GM23248 (cell line): ENCODE measurements at places on chromosomes 12 and 14.
A peak's percentile ranks its signal among the peaks of the same experiment; 100 is the strongest.

DNA sequence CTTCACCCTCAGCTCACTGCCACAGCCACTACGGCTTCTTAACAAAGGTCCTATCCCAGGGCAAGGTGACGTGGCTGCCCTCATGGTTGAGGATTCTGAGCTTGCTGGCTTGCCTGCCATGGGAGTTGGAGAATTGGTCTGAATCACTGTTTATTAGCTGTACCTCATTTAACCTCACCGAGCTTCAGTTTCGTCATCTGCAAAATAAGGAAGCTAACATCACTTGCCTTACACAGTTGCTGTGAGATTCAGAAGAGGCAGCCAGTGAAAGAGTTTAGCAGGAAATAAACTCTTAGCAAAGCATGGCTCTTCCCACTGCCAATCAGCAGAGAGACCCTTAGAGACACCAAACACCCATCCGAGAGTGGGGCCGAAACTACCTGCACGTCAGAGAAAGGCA, 90.1 kb upstream of the KCNA1 start:
- H3K4me1 ChIP-seq: peaks cover 9% of the 10 kb centered on the region
- H3K4me3 ChIP-seq: no peak overlapping the region
- H3K36me3 ChIP-seq: no peaks in the 10 kb centered on the region
- peak; percentile 82 for DNase-seq
- H3K27me3 ChIP-seq: no peaks in the 10 kb centered on the region; the same call in none of the 2 replicates

DNA sequence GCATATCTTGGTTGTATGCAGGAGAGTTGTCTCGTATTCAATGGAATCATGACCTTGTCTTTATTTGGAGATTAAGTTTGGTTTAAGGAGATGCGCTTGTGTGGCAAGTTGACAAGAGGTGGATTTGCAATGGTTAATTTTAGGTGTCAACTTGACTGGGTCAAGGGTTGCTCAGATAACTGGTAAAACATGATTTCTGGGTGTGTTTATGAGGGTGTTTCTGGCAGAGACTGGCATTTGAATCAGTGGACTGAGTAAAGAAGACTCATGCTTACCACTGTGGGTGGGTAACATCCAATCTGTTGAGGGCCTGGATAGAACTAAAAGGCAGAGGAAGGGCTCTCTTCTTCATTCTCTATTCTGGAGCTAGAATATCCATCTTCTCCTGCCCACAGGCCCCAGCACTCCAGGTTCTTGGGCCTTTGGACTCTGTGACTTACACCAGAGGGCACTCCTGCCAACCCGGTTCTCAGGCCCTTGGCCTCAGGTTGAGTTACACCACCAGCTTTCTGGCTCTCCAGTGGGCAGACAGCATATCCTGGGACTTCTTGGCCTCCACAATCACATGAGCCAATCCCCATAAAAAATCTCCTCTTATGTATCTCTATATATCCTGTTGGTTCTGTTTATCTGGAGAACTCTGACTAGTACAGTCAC, 141.5 kb upstream of the ARID2 start:
- H3K36me3 ChIP-seq: no peaks in the 10 kb centered on the region
- no peaks in the 10 kb centered on the region; the same call in 1 of the 2 replicates for H3K27me3 ChIP-seq
- H3K4me3 ChIP-seq: no peak overlapping the region
- no peak overlapping the region for H3K27ac ChIP-seq

DNA sequence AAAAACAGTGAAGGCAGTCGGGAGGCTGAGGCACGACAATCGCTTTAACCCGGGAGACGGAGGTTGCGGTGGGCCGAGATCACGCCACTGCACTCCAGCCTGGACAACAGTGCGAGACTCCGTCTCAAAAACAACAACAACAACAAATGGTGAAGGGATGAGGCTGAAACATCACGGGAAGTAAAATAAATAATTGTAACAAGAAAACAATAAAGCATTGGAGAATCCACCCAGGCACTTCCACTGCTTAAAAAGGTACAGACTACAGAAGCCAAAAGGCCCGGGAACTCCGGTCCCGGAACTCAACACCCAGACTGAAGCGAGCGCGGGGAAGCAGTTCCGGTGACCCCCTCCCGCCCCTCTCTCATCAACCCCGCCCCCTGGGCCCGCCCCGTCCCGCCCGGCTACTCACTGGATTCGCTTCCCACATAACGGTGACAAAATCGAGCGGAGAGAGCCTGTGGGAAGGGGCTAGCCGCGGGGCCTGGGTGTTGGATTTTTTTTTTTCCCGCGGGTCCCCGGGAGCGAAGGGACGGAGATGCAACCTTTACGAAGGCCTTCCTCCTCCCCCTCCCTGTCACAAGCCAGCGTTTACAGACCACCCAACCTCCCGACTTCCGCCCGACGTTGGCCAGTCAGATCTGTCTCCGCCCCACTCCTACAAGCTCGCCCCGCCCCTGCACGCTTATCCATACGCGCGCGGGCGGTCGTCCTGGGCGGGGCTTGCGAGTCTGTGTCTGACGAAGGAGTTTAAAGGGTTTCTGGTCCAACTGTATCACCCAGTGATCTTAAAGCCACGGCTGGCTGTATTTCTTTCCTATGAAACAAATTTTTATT, at the start of gene PARP11:
Gene PARP11, minus strand, starts transcription at position 600 of the 837 bp plus-strand sequence. Its CDS starts 170 bp downstream, at position 430.
- no peaks in the 10 kb centered on the region for H3K36me3 ChIP-seq
- DNase-seq: peak; percentile 100
- no peaks in the 10 kb centered on the region for H3K27me3 ChIP-seq
- H3K4me1 ChIP-seq: peaks cover 9% of the 10 kb centered on the region
- peak within 1 kb of the TSS; percentile 93 for H3K4me3 ChIP-seq

DNA sequence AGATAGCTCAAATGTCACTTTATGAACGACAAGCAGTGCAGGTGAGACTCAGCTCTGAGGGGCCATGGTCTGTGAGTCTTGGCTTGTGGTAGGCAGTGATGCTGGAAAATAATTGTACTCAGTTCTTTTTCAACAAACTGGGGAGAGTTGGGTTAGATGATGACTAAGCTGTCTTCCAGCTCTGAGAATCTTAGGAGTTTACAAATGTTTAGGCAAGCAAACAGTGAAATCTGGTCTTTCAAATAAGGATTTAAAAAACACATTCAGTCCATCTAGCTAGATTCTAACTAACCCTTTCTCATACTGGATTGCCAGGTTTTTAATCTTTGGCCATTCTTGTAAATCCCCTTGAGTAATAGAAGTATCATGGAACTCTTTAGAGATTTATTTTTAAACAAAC, 3.4 kb downstream of the PHC1 start:
- H3K27ac ChIP-seq: no peak overlapping the region
- H3K4me3 ChIP-seq: no peak overlapping the region
- DNase-seq: no peak
- H3K27me3 ChIP-seq: no peaks in the 10 kb centered on the region
- H3K36me3 ChIP-seq: peaks cover 5% of the 10 kb centered on the region; the same call in 1 of the 2 replicates
- peaks cover 18% of the 10 kb centered on the region; the same call in 1 of the 2 replicates for H3K4me1 ChIP-seq

- no peaks in the 10 kb centered on the region for H3K27me3 ChIP-seq
- H3K36me3 ChIP-seq: no peaks in the 10 kb centered on the region
- peaks cover 14% of the 10 kb centered on the region for H3K4me1 ChIP-seq
- DNase-seq: no peak
- H3K4me3 ChIP-seq: no peak overlapping the region
Observed at GRCh38 chr12:21561158-21561557, 35.1 kb downstream of the SPX start.

GRCh38 chr12:52519826-52520662, at the start of gene KRT5:
TSS of gene KRT5 (minus strand) at chr12:52520394. CDS start at chr12:52520296, 98 bp downstream.
- H3K27ac ChIP-seq: no peak within 1 kb of the TSS
- H3K4me3 ChIP-seq: no peak within 1 kb of the TSS
- H3K27me3 ChIP-seq: peaks cover 43% of the 10 kb centered on the region
- no peak for DNase-seq
- no peaks in the 10 kb centered on the region for H3K4me1 ChIP-seq
- H3K36me3 ChIP-seq: no peaks in the 10 kb centered on the region

DNA sequence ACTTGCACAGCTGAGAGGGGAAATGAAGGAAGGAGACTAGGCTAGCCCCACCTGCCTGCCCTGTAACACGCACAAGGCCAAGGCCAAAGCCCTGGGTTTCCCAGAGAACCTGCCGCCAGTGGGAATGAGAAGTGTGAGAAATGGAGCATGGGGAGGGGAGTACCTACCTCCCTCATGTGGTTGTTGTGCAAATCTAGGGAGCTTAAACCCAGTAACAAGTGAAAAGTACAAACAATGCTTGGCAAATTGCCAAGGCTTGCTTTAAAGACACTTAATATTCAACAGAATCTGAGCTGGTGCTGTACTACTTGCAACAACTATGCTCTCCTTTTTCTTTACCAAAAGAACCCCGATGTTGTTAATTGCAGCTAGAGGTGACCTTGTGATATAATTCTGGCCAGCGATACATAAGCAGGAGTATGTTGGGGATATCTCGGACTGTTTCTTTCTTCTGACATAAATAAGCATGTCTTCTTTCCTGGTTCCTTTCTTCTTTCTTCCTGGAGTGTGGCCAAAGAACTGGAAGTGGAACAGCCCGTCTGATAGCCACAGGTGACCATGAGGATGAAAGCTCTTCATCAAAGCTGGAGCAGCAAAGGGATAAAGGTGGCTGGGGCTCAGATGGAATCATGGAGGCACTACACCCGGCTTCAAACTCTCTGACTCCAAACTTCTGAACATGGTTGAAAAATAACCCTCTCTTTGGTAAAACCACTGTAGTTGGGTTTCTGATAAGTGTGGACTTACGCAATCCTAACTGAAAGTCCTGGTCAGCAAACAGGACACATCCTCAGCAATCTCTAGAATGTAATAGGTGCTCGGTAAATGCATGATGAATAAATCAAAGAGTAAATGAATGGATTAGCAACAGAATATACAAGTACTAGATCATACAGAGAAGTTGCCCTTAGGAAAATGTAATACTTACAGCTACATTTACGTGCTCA, 207.9 kb downstream of the NUAK1 start:
- no peak for DNase-seq
- H3K36me3 ChIP-seq: no peaks in the 10 kb centered on the region
- H3K27me3 ChIP-seq: no peaks in the 10 kb centered on the region
- no peak overlapping the region for H3K27ac ChIP-seq
- H3K4me1 ChIP-seq: peaks cover 24% of the 10 kb centered on the region

GRCh38 chr14:78595797-78596196, 425.6 kb downstream of the NRXN3 start:
- DNase-seq: peak; percentile 21
- no peaks in the 10 kb centered on the region for H3K4me1 ChIP-seq
- no peak overlapping the region for H3K4me3 ChIP-seq
- peaks cover 8% of the 10 kb centered on the region; the same call in 1 of the 2 replicates for H3K27me3 ChIP-seq
- H3K27ac ChIP-seq: no peak overlapping the region
- no peaks in the 10 kb centered on the region for H3K36me3 ChIP-seq

DNA sequence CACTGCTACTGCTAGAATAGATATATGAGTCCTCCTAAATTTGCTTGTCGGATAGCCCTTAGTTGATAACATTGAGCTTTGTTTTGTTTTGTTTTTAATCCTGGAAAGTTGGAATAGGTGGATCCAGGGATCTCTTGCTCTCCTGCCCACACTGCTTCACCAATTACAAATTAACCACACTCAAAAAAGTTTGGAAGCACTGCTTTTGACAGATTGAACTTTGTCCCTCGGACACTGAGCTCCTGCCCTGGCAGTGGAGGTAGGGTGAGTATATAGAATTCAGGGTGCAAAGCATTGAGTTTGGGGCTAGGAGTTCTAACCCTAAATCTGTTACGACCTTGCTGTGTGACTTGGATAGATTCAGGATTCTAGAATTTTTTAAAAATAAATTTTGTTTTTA, 15.1 kb upstream of the SYNDIG1L start:
- no peaks in the 10 kb centered on the region for H3K36me3 ChIP-seq
- no peak for DNase-seq
- no peak overlapping the region for H3K4me3 ChIP-seq
- H3K27ac ChIP-seq: no peak overlapping the region
- H3K4me1 ChIP-seq: no peaks in the 10 kb centered on the region
- peaks cover 58% of the 10 kb centered on the region for H3K27me3 ChIP-seq

DNA sequence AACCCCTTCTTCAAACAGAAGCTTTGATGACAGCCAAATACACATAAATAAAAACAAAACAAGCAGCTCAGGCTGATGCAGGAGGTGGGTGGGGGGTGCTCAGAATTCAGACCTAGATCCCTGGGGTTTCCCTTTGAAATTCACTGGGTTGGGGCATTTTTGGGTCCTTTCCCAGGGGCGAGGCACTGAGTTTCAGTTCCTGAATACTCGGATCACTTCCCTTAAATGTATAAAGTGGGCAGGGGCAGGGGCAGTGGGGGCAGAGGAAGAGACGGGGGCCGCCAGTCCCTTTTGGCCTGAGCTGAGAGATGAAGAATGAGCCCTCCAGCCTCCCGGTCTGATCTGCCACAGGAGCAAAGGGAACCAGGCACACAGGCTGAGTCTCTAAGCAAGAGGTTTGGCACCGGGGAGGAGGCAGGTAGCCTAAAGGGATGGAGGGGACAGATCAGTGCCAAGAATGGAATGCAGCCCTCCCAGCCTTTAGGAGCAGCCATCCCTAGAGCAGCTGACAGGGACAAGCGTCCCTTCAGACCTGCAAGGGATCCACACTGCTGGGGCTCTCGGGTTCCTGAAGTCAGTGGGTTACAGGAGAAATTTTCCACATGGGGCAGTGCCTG, 20.3 kb downstream of the KDM2B start:
- no peaks in the 10 kb centered on the region for H3K27me3 ChIP-seq
- H3K36me3 ChIP-seq: no peaks in the 10 kb centered on the region
- no peak for DNase-seq
- no peak overlapping the region for H3K27ac ChIP-seq
- H3K4me1 ChIP-seq: no peaks in the 10 kb centered on the region

GRCh38 chr12:50061946-50062686, 4.7 kb downstream of the ASIC1 start:
- DNase-seq: no peak
- no peak overlapping the region for H3K4me3 ChIP-seq
- H3K4me1 ChIP-seq: peaks cover 10% of the 10 kb centered on the region
- no peaks in the 10 kb centered on the region for H3K27me3 ChIP-seq
- H3K36me3 ChIP-seq: no peaks in the 10 kb centered on the region

- DNase-seq: no peak
- no peaks in the 10 kb centered on the region for H3K36me3 ChIP-seq
- no peak overlapping the region for H3K4me3 ChIP-seq
- H3K4me1 ChIP-seq: no peaks in the 10 kb centered on the region
- no peaks in the 10 kb centered on the region for H3K27me3 ChIP-seq
Observed at GRCh38 chr14:26935733-26936132, 337.9 kb upstream of the NOVA1 start.

- H3K27me3 ChIP-seq: no peaks in the 10 kb centered on the region
- no peak overlapping the region for H3K4me3 ChIP-seq
- H3K4me1 ChIP-seq: peaks cover 11% of the 10 kb centered on the region
- DNase-seq: peak; percentile 67
- no peak overlapping the region for H3K27ac ChIP-seq
- no peaks in the 10 kb centered on the region for H3K36me3 ChIP-seq
Observed at GRCh38 chr12:5171701-5172100, 128.0 kb downstream of the KCNA5 start.

DNA sequence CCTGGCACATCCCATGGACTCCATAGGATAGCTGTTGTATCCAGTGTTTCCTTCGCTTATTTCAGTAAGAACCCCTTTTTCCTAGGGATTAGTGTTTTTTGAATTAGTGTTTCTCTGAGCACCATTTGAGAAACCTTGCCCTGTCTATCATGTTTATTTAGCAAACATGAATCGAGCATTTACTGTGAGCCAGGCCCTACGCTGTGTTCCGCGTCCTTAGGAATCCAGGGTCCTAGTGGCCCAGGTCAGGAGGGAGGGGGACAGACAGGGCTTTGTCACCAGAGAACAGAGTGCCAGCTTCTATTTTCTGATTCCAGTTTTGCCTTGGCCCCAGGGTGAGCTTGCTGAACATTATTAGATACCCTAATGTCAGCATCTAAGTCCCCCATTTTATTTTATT, 2.5 kb downstream of the TEAD4 start:
- no peak overlapping the region for H3K4me3 ChIP-seq
- peaks cover 13% of the 10 kb centered on the region for H3K4me1 ChIP-seq
- no peaks in the 10 kb centered on the region for H3K27me3 ChIP-seq
- H3K36me3 ChIP-seq: no peaks in the 10 kb centered on the region
- H3K27ac ChIP-seq: no peak overlapping the region
